ENCODE measurements at places on chromosomes 4 and X. TPM values are rescaled to one million over a fixed set of nuclear protein-coding genes. Genes with fewer than 3 reads are reported as not detected.

The EBP gene
- total RNA-seq, result 66.7 TPM

The PPP2R2C gene
- total RNA-seq, result not detected

The PPP4R3C gene
- total RNA-seq, result not detected

The NDUFA1 gene
- 47.5 TPM for total RNA-seq

The RAB41 gene
- not detected for total RNA-seq

The MAOA gene
- total RNA-seq, result 0.56 TPM

The FREM3 gene
- total RNA-seq, result not detected

The DUSP21 gene
- total RNA-seq, result not detected

The CENPVL3 gene
- not detected for total RNA-seq

The RAB33A gene
- 1.6 TPM for total RNA-seq

The OTC gene
- not detected for total RNA-seq

The DUX4 gene
- not detected for total RNA-seq

The CA5B gene
- 5.4 TPM for total RNA-seq

The EPHA5 gene
- under 0.01 TPM for total RNA-seq

The DIPK2B gene
- not detected for total RNA-seq

The ADH1C gene
- not detected for total RNA-seq

The ZCCHC12 gene
- total RNA-seq, result under 0.01 TPM

The CTAG1B gene
- total RNA-seq, result not detected

The SSX1 gene
- total RNA-seq, result not detected

The NALF2 gene
- total RNA-seq, result not detected

The PNMA6E gene
- total RNA-seq, result not detected

The GPC3 gene
- total RNA-seq, result not detected

The ENPEP gene
- 0.28 TPM for total RNA-seq
